Left renal pelvis (tissue), 4 donors: ENCODE measurements at places on chromosomes 6 and 20. TPM values are rescaled to one million over a fixed set of nuclear protein-coding genes. Genes with fewer than 3 reads are reported as not detected.

Gene LHFPL5
- 0.24 TPM for polyA plus RNA-seq

Gene HRH3
- 0.17 TPM for polyA plus RNA-seq

Gene SGK2
- 3.4 TPM for polyA plus RNA-seq

Gene GPRC6A
- 0.43 TPM for polyA plus RNA-seq

Gene EDN1
- polyA plus RNA-seq, result 4.9 TPM

Gene RSPO4
- 1.8 TPM for polyA plus RNA-seq

Gene FAM217A
- polyA plus RNA-seq, result 1.9 TPM

Gene BPIFB1
- polyA plus RNA-seq, result not detected

Gene LPA
- 0.19 TPM for polyA plus RNA-seq

Gene PHACTR1
- polyA plus RNA-seq, result 14.6 TPM

Gene CTSA
- polyA plus RNA-seq, result 156 TPM

Gene SLC22A16
- polyA plus RNA-seq, result 0.53 TPM

Gene CD40
- 5.3 TPM for polyA plus RNA-seq

Gene KIAA0408
- polyA plus RNA-seq, result 3.6 TPM

Gene SLC23A2
- polyA plus RNA-seq, result 22.5 TPM

Gene THBD
- 6.7 TPM for polyA plus RNA-seq

Gene LY6G5C
- 2.8 TPM for polyA plus RNA-seq

Gene ZNF292
- polyA plus RNA-seq, result 39.5 TPM

Gene RHAG
- polyA plus RNA-seq, result 0.63 TPM

Gene SPO11
- not detected for polyA plus RNA-seq

Gene TBX18
- 15.6 TPM for polyA plus RNA-seq

Gene PRPH2
- 1.8 TPM for polyA plus RNA-seq

Gene BANF2
- not detected for polyA plus RNA-seq

Gene SNAP25
- polyA plus RNA-seq, result 6.8 TPM

Gene TRIM27
- polyA plus RNA-seq, result 67.9 TPM

Gene TREM1
- 0.34 TPM for polyA plus RNA-seq

Gene ARMC12
- 1.5 TPM for polyA plus RNA-seq

Gene CST2
- polyA plus RNA-seq, result not detected

Gene PLN
- 0.93 TPM for polyA plus RNA-seq
